Hippocampal formation (tissue), 2 donors: ENCODE measurements at places on chromosomes 5 and 9.

DNA sequence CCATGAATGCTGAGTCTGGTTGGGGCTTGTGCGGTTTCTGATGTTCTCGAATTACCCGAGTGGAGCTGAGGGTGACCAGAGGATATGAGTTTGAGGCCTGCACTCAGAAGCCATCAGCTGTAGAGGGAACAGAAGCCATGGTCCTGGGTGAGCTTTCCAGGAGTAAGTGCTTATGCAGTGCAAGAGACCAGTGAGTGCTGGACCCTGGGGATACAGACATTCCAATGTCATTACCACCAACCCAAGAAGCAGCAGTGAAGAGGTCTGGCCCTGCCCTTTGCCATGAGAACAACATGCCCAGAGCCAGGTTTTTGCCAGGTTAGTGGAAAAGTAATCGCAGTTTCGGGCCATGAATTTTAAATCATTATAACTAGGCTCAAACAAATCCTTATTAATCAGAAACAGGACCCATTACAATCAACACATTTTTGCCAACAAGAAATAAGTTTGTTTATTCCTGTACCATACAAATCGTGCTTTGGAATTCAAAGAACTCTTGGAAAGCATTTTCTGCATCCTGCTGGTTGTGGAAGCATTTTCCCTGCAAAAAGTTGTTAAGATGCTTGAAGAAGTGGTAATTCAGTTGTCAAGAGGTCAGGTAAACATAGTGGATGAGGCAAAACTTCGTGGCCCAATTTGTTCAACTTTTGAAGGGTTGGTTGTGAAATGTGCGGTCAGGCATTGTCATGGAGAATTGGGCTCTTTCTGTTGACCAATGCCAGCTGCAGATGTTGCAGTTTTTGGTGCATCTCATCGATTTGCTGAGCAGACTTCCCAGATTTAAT, 154.6 kb downstream of the SYK start:
- no peak for DNase-seq

- no peak for DNase-seq
These were observed 37.0 kb upstream of the LCP2 start for GRCh38 chr5:170334626-170335025.

DNA sequence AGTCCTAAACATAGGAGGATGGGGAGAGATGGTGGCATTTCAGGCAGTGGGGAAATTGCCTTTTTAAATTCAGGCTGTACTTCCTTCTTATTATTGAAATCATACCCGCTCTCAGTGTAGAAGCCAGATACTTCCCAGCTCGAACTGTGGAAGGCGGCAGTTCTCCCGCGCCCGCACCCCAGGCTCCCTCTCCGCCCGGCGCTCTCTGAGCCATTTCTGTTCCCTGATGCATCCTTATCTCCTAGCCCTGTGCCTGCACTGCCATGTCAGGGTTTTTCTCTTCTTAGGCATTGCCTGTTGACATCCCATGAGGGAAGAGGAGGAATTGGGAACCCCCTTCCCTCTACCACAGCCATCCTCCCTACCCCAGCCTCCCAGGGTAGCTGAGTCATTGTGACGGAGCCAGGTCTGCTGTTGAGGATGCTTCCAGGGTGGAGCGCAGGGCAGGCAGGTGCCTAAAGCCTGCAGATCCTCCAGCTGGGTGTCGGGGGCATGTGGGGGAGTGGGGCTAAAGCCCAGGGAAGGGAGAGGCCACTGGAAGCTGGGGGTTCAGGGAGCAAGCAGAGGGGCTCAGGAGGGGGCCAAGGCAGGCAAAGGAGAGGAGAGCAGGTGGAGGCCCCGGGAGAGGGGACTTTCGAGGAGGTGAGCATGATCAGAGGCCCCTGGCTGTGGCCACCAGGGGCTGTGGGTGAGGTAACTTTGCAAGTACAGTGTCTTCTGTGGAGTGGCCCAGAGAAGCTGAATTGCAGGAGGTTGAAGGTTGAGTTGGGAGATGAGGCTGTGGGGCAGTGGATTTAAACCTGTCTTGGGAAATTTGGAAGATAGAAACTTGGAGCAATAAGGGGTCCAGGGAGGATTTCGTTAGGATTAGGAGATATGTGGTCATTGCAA, 16.2 kb downstream of the LAMC3 start:
- DNase-seq = no peak

DNA sequence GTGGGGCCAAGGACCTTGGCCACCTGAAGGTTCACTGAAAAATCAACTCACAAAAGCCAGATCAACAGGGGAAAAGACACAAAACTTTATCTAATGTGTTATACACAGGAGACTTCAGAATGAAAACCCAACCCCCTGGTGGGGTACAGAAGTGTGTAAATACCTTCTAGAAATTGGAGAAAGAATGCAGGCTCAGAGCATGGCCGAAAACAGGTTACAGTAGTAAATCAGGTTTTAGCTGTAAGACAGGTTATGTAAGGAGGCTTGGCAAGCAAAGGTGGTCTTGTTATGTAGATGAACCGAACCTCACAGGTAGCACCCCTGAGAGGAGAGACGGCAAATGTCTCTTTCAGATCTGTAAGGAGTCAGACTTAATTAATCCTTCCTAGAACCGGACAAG, 10.0 kb downstream of the CEMIP2 start:
- DNase-seq = no peak

- DNase-seq = no peak
These were observed 402.0 kb upstream of the IRX4 start for GRCh38 chr5:2284678-2285077.

GRCh38 chr9:131181091-131181681, 55.8 kb downstream of the NUP214 start:
- no peak for DNase-seq

GRCh38 chr5:68476854-68477253, 261.3 kb downstream of the PIK3R1 start:
- DNase-seq = no peak

DNA sequence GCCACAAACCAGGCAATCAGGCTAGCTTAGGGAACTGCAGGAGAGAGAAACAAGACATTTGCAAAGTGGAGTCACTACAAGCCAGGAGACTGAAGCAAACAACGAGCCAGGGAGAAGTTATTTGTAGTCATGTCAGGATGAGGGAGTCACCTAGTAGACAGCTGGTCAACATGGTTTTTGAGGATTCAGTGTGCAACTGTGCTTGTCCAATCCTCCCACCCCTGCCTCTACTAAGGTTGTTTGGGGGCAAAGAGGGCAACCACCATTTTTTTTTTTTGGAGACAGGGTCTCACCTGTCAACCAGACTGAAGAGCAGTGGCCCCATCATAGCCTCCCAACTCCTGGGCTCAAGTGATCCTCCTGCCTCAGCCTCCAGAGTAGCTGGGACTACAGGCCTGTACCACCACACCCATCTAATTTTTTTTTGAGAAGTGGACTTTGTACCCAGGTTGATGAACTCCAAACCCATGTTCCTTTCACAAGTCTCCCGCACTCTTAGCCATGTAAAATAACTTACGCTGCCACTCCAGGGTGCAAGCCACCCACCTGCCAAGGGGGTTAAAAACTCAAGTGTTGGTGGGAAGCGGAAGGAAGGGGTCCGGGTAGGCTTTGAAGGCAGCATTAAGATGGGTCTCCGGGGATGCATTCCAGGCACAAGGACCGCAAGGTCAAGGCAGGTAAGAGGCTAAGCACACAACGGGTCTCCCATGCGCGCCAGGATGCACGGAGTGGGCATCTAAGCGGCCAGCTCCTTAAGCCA, 995 bp downstream of the RPL35 start:
- DNase-seq = no peak

DNA sequence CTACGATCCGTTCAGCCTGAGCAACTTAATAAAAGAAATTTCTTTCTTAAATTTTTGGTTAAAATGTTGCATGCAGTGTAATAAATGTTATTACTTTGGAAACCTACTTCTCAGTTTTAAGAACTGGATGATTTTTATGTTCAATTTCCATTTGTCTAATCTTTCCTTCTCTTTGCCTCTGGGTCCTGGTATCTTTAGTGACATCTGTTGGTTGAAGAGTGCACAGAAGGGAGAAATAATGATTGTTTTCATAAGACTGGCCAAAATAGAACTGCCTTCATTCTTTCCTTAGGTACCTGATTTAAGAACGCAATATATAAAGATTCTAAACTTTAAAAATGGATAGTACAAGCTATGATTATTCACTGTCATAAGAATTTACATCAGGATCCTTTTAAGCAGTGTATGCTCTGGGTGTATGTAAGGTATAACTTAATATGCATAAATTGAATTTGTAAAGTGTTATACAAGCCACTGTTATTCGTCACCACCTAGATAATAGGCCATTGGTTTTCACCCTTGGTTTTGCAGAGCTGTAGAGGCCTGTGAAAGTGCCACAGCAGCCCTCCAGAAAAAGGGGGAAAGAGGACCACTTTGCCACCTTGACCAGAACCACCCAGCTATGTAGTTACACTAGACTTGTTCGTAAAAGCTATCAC, 82.8 kb upstream of the TLX3 start:
- DNase-seq = no peak

DNA sequence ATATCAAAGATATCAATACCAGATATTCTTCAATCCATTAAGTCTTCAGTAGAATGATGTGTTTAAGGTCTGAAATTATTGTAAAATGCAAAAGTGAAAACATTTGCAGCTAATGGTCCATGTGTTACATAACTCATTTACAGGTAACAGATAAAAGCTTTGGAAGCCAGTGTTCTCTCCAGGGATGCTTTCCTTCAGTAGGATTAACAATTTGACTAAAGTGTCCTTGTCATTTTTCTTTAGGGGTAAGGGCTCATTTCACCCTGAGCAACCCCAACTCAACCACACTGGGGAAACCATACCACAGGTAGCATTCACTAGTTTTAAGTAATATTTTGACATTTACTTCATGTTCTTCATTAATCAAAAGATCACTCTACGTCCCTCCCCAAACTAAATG, 12.9 kb downstream of the HNRNPK start:
- no peak for DNase-seq

DNA sequence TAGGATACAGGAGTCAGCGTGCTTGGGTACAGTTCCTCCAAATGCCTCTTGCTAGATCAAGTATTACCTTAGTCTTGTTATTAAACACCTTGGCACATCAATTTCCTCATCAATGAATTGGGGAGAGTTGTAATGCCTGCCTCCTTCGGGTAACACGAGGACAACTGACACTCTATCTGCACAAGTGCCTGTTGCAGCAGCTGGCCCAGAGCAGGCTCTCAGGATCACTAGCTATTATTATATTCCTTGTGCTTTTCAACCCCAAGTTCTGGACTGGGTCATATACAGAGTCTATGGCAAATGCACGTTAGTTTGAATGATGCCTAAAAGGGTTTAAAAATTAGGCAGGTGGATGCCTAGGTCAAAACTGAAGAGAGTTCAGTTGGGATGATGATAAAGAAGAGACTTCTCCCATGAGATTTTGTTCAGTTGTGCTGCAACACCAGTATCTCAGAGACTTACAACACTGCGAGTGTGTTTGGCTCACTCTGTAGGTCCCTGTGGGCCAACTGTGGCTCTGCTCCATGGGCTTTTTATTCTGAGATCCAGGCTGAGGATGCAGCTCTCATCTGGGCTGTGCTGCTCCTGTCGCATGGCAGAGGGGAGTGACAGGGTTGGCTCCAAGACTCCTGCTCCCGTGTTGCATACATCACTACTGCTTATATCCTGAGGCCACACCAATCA, 41.1 kb upstream of the TEX48 start:
- DNase-seq = no peak

DNA sequence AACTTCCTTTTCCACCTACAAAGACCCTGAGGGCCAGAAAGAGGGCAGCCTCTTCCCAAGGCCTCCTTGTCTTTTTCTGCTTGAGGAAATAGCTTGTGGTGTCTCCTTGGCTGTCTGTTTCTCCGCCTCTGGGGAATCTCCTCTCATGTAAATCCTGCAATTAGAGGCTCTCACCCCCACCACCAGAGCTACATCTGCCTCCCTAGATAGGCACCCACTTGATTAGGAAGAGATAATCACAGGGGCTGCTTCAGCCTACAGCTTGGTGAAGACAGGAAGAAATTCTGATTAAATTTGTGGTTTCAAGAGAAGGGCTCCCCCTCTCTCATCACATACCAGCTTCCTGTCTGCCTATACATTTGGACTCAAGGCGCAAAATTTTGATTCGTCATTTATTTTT, 75.6 kb downstream of the TLR4 start:
- DNase-seq = no peak

GRCh38 chr5:168853972-168854371, 274.8 kb upstream of the PANK3 start:
- DNase-seq = no peak

GRCh38 chr9:77384406-77384805, 207.1 kb downstream of the VPS13A start:
- no peak for DNase-seq

DNA sequence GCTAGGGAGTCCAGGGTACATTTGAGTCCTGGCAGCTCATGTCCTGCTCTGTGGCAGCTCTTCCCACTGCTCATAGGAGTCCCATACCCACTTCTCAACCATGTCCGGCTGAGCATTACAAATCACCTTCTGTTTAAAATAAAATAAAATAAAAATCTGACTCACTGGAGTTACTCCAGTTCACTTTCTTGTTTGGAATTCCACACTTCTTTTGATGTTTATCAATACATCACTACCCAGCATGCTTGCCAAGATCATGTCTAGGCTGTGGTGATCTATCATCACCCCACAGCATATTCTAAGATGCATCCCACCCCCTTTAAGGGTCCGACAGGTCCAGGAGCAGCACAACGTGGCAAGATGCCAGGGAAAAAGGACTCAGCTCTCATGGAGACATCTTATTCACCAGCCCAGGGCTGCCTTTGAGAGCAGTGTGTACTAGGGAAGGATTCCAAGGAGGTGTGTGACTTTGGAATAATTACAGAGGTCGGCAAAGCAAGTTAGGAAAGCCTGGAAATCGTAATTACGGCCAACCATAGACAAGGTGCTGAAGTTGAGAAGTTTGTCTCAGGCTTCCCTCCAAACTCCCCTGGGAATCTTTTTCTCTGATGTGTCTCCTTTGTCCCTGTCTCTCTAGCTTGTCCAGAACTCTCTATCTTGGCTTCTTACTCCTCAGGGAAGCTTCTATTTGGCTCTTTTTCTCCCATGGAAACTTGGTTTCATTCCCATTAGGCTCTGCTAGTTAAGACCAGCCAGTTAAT, 111.4 kb upstream of the SLC1A3 start:
- peak; percentile 30 for DNase-seq

GRCh38 chr5:99320436-99320835, 391.6 kb upstream of the CHD1 start:
- no peak for DNase-seq

- no peak for DNase-seq
These were observed 10.0 kb upstream of the CAST start for GRCh38 chr5:96651948-96652753.

DNA sequence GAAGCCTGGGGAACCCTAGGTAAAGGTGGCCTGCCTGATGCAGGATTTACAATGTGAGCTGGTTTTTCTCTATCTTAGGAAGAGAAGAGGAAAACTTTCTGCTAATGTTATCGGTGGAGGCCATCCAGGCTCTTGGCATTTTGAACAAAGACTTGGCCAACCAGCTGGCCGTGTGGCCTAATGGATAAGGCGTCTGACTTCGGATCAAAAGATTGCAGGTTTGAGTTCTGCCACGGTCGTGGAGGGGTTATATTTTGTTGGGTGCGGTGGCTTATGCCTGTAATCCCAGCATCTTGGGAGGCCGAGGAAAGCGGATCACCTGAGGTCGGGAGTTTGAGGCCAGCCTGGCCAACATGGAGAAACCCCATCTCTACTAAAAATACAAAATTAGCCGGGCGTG, 9.6 kb downstream of the C9orf152 start:
- no peak for DNase-seq
